ENCODE measurements at places on chromosomes 12 and 14.

DNA sequence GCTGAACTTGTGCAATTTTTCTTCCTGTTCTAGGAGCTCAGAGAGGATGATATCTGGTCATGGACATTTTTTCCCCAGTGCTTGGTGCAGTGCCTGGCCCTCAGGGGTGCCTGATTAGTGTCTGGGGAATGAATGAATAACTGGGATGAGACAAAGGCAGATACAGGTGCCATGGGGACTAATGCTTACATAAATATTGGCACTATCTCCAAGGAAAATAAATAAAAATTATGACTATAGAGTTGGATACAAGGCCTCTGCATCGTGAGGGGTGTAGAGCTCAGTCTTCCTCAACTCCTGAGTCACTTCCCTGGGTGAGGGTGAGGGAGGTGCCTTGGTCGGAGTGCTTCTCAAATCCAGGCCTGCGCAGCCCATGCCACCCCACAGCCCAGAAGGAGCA lies 188.6 kb downstream of the KCNA5 start:
- DNase-seq = no peak

- DNase-seq = no peak
Observed at GRCh38 chr12:131065279-131065678, 111.6 kb downstream of the ADGRD1 start.

GRCh38 chr12:47949441-47950341 lies 13.7 kb upstream of the TMEM106C start:
- DNase-seq = peak; percentile 30

- no peak for DNase-seq
Observed at GRCh38 chr14:35927727-35928126, 101.6 kb downstream of the BRMS1L start.

- peak; percentile 3 for DNase-seq
Observed at GRCh38 chr14:103872481-103873113, 25.2 kb upstream of the PPP1R13B start.

- peak; percentile 41 for DNase-seq
Observed at GRCh38 chr12:40946612-40947194, 241.4 kb upstream of the PDZRN4 start.

DNA sequence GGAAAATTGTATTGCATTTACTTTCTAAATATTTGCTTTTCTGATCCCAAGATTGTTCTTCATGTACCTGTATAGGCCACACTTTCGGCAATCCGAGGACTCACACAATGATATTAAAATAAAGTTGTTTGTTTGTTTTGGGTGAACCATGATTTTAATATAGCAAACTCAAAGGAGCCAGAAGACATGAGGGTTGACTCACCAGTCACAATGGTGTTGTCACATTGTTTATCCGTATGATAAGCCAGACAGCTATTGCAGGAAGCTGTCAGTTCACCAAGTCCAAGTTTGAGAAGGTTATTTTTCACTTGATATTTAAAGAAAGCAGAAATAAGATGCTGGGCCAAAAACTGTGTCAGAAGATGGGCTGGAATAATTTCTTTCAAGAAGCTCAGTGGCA lies 67.1 kb upstream of the CPM start:
- DNase-seq = no peak

GRCh38 chr12:73629893-73630831 lies 907.5 kb upstream of the ATXN7L3B start:
- DNase-seq = no peak

- DNase-seq = no peak
Observed at GRCh38 chr12:72282721-72283120, 10.6 kb downstream of the TRHDE start.

DNA sequence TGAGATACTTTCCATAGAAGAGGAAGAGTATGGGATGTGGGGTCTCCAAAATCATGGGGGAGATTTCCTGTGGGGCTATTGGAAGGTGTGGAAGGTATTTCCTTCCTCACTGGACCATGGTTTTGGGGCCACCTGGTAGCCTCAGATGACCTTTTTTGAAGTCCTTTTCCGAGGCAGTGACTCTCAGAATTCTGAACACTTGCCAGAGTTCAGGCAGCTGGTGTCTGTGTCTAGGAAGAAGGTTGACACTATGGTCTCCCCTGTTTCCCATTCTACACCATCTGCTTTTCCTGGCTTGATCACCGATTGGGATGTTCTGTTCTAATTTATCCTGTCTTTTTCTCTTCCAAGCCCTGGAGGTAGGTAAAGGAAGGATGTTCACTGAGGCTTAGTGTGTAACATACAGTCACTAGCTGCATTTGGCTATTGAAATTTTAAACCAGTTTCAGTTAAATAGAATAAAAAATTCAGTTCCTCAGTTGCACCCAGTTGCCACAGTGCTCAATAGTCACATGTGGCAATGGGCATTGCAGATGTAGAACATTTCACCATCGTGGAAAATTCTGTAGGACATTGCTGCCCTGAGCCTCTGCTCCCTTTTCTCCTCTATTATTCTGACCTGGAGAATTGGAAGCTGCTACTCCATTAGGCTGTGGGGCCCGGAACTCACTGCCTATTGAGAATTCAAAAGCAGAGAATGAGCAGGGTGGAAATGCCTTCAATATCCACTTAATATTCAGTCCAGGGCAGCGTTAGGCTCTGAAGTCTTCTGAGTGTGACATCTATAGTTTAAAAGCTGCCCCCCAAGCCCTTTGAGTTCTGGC lies 11.0 kb upstream of the PLEKHG3 start:
- no peak for DNase-seq

GRCh38 chr14:29242755-29243754 lies 476.5 kb downstream of the FOXG1 start:
- DNase-seq = no peak

GRCh38 chr12:47223848-47224213 lies 144.1 kb upstream of the AMIGO2 start:
- DNase-seq = no peak

DNA sequence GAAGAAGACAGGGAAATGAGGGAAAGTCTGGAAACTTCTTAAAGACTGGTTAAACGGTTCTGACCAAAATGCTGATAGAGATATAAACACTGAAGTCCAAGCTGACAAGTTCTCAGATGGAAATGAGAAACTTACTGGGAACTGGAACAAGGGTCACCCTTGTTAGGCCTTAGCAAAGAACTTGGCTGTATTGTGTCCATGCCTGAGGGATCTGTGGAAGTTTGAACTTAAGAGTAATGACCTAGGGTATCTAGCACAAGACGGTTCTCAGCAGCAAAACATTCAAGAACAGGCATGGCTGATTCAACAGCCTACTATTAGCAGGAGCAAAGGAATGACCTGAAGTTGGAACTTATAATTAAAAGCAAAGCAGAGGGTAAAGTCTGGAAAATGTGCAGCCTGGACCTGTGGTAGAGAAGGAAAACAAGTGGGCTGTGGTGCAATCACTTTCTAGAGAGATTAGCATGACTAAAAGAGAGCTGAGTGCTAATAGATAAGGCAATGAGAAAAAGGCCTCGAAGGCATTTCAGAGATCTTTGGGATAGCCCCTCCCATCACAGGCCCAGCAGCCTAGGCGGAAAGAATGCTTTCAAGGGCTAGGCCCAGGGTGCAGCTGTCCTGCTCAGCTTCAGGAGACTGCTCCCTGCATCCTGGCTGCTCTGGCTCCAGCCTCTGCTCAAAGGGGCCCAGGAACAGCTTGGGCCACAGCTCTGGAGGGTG lies 60.3 kb downstream of the ATP2B1 start:
- no peak for DNase-seq

GRCh38 chr12:52055731-52056711 lies 4.8 kb downstream of the NR4A1 start:
- DNase-seq = no peak

GRCh38 chr12:12582193-12582881 lies 19.7 kb upstream of the DUSP16 start:
- DNase-seq = peak; percentile 11

DNA sequence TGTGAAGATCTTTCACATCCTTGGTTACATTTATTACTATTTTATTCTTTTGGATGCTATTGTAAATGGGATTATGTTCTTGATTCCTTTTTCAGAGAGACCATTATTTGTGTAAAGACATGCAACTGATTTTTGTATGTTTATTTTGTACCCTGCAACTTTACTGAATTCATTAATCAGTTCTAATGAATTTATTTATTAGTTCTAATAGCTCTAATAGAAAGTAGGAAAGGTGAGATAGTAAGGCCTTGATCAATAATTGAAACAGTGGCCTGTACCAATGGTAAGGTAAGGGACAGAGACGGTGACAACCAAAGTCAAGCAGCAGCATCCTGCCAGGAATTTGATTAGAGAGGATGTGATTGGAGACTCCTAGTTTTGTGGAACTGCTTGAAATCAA lies 224.1 kb downstream of the PHLDA1 start:
- no peak for DNase-seq

- no peak for DNase-seq
Observed at GRCh38 chr14:68263563-68264259, 444.1 kb downstream of the RAD51B start.

GRCh38 chr14:104739026-104739425 lies 13.9 kb upstream of the SIVA1 start:
- DNase-seq = no peak

- DNase-seq = no peak
Observed at GRCh38 chr12:58741226-58741625, 179.1 kb downstream of the LRIG3 start.

GRCh38 chr12:112217647-112218046 lies 92.3 kb downstream of the TRAFD1 start:
- no peak for DNase-seq

DNA sequence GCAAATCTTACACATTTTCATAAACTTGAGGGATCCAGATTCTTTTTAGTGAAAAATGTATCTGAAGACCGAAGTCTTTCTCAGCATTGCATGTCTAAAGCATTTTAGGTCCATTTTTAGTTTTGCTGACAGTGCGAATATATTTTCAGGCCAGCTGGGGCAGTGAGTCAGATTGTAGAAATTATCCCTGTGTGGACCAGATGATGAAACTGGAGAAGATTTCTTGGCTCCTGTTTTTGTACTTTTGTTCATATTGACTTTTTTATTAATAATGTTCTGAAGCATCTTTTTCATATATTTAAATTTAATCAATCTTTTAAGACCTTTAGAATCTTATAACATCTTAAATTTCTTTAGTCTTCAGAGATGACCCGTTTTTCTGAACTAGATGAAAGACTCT lies 173.1 kb downstream of the FLRT2 start:
- no peak for DNase-seq

GRCh38 chr12:77685112-77685511 lies 145.6 kb upstream of the NAV3 start:
- no peak for DNase-seq

DNA sequence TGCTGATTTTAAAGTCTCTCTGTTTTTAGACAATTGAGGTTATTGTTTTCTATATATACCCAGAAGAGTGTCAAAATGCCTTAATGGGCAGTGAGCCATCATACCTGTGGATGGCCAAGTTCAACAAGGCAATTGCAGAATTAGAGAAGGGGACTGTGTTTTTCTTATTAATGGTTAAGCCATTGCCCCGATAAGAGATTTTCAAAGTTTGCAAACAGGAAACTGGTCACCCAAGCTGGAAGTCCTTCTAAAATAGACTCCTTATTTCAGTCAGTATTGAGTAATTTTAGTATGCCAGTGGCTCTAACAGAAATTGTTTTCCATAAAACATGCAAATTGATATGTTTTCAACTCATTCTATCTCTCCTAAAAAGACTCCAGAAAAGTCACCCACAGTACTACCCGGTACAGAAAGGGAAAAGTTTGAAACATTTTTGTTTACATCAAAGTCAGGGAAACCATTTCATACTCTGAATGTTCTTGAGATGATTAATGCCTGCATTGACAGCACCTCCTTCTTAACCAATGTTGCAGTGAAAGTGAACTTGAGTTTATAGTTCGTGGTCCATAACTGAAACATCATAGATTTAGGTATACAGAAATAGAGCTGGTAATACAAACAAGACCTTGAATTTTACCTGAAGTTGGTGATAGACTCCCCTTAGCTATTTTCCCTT lies 191.1 kb downstream of the TMX1 start:
- no peak for DNase-seq

GRCh38 chr14:90995785-90996184 lies 64.7 kb downstream of the RPS6KA5 start:
- DNase-seq = no peak

DNA sequence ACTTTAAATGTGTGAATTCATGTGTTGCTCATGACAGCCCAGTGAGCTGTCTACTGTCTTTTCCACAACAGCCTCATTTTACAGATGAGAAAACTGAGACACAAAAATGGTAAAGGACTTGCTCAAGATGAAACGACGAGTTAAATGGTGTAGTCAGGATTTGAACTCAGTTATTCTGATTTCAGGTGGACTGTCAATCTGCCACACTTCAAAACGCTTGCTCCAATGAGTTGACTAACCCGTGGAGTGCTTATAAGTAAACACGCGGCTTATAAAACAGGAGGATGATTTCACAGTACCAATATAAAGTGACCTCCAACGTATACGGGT lies 652 bp upstream of the POLE2 start:
- DNase-seq = no peak

GRCh38 chr12:2291182-2291832 lies 238.5 kb downstream of the CACNA1C start:
- peak; percentile 56 for DNase-seq

GRCh38 chr12:106488884-106489283 lies 93.9 kb upstream of the RFX4 start:
- no peak for DNase-seq

DNA sequence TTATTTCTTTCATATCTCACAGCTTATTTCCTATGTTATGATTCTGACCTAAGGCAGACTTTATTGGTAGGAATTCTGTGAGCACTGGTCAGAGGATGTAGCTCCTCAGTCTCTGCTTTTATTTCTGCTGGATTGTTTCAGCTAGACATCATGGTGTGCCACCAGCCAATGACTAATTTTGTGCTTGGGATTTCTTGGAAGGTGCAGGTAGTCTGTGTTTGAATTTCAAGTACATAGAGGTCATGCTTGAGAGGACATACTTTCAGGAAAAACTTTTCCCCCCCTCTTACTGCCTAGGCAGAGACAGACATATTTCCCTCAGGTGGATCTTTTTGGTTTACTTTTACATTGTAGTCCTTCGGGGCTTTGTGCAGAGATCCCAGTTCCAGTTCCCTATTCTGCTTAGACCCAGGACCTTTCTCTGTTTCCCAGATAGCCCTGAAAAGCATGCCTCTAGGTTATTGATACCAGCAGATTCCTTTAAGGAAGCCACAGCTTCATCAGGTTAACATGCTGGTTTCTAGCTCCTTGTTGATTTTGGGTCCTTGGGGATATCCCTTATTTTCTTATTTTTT lies 28.6 kb downstream of the BRMS1L start:
- DNase-seq = no peak

DNA sequence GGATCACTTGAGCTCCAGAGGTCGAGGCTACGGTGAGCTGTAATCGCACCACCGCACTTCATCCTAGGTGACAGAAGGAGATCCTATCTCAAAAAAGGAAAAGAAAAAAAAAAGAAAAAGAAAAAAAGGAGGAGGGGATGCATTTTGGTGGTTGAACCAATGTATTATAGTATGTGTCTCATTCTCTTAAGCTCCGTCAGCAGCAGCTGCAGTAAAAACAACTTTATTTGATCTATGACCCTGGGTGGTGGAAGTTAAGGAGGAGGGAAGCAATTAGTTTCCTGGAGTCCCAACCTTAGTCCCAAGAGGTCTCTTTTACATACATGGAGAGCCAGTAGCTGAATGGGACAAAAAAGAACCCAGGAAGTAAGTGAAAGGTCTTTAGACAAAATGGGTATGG lies 26.8 kb upstream of the APOF start:
- DNase-seq = no peak
